Spinal cord (tissue), 10 donors: ENCODE measurements at places on chromosomes 3 and 15. TPM values are rescaled to one million over a fixed set of nuclear protein-coding genes. Genes with fewer than 3 reads are reported as not detected.

Gene USP13
- polyA plus RNA-seq: 10.4 TPM

Gene FBXW12
- 0.54 TPM for polyA plus RNA-seq

Gene ARGFX
- polyA plus RNA-seq: not detected

- no peaks in the 10 kb centered on the region for H3K4me1 ChIP-seq
- DNase-seq: no peak
- H3K27me3 ChIP-seq: no peaks in the 10 kb centered on the region
- no peaks in the 10 kb centered on the region for H3K36me3 ChIP-seq
- no peak overlapping the region for H3K27ac ChIP-seq
- H3K4me3 ChIP-seq: no peak overlapping the region
These were observed 21.3 kb downstream of the GRK7 start for GRCh38 chr3:141784531-141784930.

DNA sequence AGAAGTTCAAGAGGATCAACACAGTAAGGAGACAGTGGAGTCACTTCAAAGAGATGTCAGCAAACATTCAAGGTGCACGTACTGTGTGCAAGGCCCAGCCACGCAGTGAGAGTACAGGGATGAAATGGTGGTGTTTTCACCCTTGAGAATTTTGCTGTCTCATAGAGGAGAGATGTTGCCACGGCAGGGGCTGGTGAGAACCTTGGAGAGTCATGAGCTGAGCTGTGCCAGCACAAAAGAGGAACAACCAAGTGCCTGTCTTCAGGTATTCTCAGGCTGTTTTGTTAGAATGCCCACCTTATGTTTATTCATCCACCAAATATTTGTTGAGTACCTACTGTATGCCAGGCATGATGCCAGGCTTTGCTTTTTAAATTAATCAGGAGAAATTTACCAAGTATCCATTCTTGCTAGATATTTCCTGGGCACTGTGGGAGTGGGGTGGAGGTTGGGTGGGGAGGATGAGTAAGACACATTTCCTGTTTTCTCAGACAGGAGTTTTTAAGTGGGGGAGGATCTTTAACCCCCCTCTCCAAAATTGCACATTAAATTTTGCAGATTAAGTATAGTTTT lies 72.6 kb downstream of the SLC6A11 start:
- H3K27me3 ChIP-seq: no peaks in the 10 kb centered on the region
- peaks cover 15% of the 10 kb centered on the region for H3K4me1 ChIP-seq
- no peak overlapping the region for H3K27ac ChIP-seq
- DNase-seq: no peak

GRCh38 chr3:64228110-64228509 lies 2.8 kb upstream of the PRICKLE2 start:
- H3K4me1 ChIP-seq: peaks cover 13% of the 10 kb centered on the region
- no peak for DNase-seq
- no peak overlapping the region for H3K4me3 ChIP-seq
- no peaks in the 10 kb centered on the region for H3K36me3 ChIP-seq
- no peaks in the 10 kb centered on the region for H3K27me3 ChIP-seq

DNA sequence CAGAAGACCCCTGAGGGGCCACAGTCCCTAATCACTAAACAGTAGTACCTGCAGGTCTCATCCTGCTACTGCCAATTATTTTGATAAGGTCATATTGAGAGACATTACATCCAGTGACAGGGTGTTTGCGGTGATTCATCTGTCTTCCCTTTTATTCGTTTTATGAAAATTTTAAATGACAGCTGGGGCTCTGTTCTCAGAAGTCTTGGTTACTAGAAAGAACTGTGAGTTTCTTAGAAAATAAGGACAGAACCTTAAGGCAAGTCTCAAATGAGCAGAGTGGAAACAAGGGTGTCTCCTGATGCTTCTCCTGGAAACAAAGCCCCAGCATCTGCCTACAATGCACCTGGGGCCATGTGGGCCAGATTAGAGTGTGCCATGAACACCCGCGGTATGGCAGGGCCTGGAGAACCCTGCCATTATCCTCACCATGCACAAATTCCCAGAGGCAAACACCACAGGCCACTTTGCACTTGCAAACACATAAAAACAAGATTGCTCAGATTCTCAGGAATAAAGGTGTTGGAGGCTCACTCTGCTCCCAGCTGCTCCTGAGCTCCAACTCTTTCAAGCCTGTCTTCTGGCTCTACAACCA lies 66.3 kb upstream of the IQSEC1 start:
- H3K27ac ChIP-seq: no peak overlapping the region
- no peak for DNase-seq
- no peaks in the 10 kb centered on the region for H3K36me3 ChIP-seq
- peaks cover 29% of the 10 kb centered on the region for H3K4me1 ChIP-seq
- no peaks in the 10 kb centered on the region for H3K27me3 ChIP-seq

DNA sequence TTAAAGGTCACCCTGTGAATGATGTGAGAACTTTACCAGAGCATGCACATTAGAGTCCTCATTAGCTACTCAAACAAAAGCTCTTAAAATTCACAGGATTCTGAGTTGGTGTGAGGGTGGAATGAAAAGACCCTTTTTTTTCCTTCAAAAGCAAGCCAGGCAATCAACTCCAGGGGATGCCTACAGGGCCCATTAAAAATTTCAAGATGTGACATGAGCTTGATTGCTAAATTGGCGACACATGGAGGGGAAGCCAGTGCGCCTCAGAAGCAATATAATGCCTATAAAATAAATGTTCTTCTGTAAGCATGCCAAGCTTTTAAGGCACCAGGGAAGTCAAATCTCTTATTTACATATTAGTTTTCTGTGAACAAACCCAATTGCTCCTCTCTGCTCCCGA lies 328.8 kb upstream of the SUCLG2 start:
- no peaks in the 10 kb centered on the region for H3K4me1 ChIP-seq
- H3K36me3 ChIP-seq: no peaks in the 10 kb centered on the region
- no peaks in the 10 kb centered on the region for H3K27me3 ChIP-seq
- no peak overlapping the region for H3K27ac ChIP-seq
- no peak for DNase-seq

DNA sequence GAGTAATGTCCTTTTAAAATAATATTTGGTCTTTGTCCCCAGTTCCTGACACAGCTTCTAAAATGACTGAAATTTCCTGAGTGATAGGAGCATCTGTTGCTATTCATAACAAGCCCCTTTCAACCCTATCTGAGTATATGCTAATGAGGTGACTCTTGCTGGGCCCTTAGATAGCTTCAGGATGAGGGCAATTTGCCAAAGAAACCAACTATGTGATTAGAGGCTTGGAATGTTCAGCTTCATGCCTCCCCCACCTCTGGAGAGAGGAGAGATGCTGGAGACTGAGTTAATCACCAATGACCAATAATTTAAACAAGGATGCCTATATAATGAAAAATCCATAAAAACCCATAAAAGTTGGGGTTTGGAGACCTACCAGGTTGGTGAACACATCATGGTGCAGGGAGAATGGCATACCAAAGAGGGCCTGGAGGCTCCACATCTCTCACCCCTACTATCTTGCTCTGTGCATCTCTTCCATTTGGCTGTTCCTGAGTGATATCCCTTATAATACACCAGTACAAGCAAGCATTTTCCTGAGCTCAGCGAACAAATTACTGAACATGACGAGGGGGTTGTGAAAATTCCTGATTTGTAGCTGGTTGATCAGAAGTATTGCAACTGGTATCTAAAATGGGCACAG lies 189.2 kb downstream of the ECT2 start:
- H3K27me3 ChIP-seq: no peaks in the 10 kb centered on the region
- H3K4me1 ChIP-seq: no peaks in the 10 kb centered on the region
- H3K4me3 ChIP-seq: no peak overlapping the region
- no peaks in the 10 kb centered on the region for H3K36me3 ChIP-seq
- H3K27ac ChIP-seq: no peak overlapping the region

GRCh38 chr15:50825946-50826345 lies 60.4 kb upstream of the SPPL2A start:
- H3K27ac ChIP-seq: no peak overlapping the region
- H3K27me3 ChIP-seq: no peaks in the 10 kb centered on the region
- no peaks in the 10 kb centered on the region for H3K4me1 ChIP-seq
- no peaks in the 10 kb centered on the region for H3K36me3 ChIP-seq
- no peak overlapping the region for H3K4me3 ChIP-seq

- peaks cover 33% of the 10 kb centered on the region for H3K27me3 ChIP-seq
- H3K27ac ChIP-seq: peak overlapping the region; percentile 96
- H3K36me3 ChIP-seq: no peaks in the 10 kb centered on the region
- peak; percentile 78 for DNase-seq
- peak overlapping the region; percentile 78 for H3K4me3 ChIP-seq
These were observed 519.7 kb downstream of the FOXP1 start for GRCh38 chr3:71063773-71064290.

DNA sequence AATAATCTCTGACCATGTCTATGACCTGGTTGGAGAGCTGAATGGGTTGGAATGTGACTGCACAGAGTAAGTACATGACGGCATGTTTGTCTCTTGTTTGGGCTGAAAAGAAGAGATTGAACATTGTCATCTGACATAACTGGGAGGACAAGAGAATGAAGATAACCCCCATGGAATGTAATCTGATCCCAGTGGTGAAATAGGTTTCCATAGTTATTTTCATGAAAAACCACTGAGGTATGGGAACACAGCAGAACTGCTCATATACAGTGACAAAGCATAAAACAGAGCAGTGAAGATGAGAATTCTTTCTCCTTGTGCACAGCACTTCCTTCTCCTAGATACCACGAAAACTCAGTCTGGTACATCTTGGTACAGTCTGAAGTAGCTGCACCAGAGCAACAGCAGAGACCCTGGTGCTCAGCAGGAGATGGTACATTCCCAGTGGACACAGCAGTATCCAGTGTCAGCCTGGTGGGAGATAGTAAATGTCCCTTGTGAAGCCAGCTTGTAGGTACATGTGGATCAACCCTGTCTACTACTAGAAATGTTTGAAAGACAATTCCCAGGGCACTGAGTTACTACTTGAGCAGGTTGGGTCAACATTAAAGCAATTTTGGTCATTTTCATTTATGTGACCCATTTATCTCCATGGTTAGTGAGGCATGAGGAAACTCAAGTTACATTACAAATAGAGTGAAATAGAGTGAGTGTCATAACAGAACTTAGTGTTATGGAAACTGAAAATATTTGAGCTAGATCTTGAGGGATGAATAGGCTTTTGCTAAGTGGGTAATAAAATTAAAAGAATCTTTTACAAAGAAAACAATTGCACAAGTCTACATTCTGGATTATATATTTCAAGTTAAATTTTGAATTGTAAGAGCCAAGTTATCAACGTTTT lies 178.3 kb downstream of the SUCNR1 start:
- no peak overlapping the region for H3K27ac ChIP-seq
- no peak overlapping the region for H3K4me3 ChIP-seq
- H3K27me3 ChIP-seq: no peaks in the 10 kb centered on the region

GRCh38 chr15:41734079-41734478 lies 40.2 kb upstream of the MAPKBP1 start:
- H3K36me3 ChIP-seq: peaks cover 34% of the 10 kb centered on the region
- no peak overlapping the region for H3K27ac ChIP-seq
- no peaks in the 10 kb centered on the region for H3K4me1 ChIP-seq

DNA sequence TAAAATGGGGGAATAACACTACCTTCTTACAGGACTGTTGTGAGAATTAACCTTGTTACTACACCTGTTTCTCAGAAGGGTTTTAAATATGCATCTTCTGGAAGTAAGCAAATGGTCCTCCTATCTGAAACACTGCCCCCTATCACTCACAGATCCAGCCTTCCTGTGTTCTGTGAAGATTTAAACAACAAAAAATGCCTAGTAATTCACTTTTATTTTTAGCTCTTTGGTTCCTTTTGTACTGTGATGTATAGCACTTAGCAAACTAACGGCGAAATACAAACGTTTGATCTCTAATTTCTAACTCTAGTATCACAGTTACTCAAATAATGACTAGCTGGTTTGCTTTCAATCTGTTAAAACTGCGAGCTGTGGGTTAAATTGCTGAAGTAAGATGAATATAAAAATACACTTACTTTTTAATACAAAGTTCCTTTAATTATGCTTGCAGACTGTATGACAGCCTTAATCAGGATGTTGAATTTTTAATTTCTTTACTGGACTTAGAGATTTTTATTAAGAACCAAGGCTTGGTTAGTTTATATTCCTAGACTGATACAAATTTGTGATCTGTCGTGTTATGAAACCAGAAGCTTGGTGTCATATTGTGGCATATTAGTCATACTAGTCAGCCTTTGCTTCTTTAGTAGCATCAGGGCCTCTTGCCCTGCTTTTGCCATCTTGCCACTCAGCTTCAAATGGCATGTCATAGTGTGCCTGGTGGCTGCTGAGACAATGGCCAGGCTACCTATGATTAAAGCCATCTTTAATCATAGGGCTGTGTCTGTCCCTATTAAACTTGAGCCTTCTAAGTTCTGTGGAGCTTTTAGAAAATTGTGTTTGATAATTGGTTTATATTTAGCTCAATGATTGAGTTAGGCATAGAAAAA lies 9.2 kb downstream of the EIF3J start:
- H3K27ac ChIP-seq: no peak overlapping the region
- no peaks in the 10 kb centered on the region for H3K27me3 ChIP-seq
- no peaks in the 10 kb centered on the region for H3K4me1 ChIP-seq
- DNase-seq: no peak
- no peak overlapping the region for H3K4me3 ChIP-seq

GRCh38 chr15:49686599-49686998 lies 65.8 kb downstream of the DTWD1 start:
- H3K36me3 ChIP-seq: no peaks in the 10 kb centered on the region
- no peak overlapping the region for H3K27ac ChIP-seq
- H3K4me3 ChIP-seq: no peak overlapping the region
- DNase-seq: no peak
